ENCODE measurements at places on chromosomes 16 and 17. TPM values are rescaled to one million over a fixed set of nuclear protein-coding genes. Genes with fewer than 3 reads are reported as not detected.

GRCh38 chr17:35942588-35943186, 826 bp downstream of the LYZL6 start:
- no peak for DNase-seq

GRCh38 chr16:31715915-31716314, 157.7 kb upstream of the ZNF267 start:
- DNase-seq = no peak

GRCh38 chr16:90057738-90058173, 19.4 kb downstream of the PRDM7 start:
- DNase-seq = no peak

Gene HIC1
- 58.0 TPM for total RNA-seq

- DNase-seq = no peak
Measured at GRCh38 chr17:8679126-8679525, 48.6 kb upstream of the MYH10 start.

- peak; percentile 48 for DNase-seq
Measured at GRCh38 chr17:69761767-69762321, 313.2 kb upstream of the KCNJ16 start.

- no peak for DNase-seq
Measured at GRCh38 chr17:39641883-39642282, 4.9 kb downstream of the STARD3 start.

DNA sequence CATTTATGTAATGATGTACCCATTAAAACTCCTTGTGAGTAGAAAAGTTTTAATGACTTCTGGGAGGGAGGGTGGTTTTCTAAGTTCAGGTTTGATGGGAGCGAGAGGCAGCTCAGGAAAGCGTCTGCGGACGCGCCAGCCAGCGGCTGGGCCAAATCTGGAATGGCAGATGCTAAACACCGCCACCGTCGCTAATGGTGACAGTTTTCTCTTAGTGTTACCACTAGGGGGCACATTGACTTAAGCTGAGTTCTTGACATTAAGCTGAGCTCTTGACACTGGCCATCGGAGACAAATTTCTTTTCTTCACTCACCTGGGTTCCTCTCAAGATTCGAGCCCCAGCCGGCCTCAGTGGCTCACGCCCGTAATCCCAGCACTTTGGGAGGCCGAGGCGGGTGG, 6.7 kb downstream of the TRPV1 start:
- no peak for DNase-seq

Gene TOX3
- not detected for total RNA-seq

GRCh38 chr17:34249478-34249877, 5.6 kb upstream of the CCL2 start:
- DNase-seq = no peak

DNA sequence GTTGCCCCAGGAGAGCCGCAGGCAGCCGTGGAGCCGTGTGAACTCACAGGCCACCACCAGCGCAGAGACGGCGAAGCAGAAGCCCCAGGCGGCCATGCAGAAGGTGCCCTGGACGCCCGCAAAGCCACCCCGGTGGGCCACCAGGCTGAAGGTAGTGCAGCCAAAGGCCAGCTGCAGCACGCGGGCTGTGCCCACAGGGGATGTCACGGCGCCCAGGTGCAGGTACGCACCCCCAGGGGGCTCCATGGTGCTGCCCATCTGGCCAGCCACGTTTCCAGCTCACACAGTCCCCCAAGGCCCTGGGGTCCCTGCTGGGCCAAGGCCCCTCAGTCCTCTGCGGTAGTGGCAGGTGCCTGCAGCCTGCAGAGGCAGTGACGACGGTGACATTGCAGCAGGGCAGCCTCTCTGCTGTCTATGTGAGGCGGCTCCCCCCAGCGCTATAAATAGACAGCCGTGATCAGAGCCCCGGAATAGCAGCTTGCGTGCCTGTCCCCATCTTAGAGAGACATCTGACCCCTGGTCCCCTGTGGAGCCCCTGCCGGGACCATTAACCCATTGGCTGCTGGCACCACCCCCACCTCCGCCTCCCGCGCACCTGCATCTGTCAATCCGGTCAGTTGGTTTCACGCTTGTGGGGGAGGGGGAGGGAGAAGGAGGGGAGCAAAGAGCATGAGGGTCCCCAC, 4.5 kb upstream of the PYCR1 start:
- DNase-seq = no peak

- no peak for DNase-seq
Measured at GRCh38 chr17:75945211-75945610, 4.4 kb upstream of the FBF1 start.

DNA sequence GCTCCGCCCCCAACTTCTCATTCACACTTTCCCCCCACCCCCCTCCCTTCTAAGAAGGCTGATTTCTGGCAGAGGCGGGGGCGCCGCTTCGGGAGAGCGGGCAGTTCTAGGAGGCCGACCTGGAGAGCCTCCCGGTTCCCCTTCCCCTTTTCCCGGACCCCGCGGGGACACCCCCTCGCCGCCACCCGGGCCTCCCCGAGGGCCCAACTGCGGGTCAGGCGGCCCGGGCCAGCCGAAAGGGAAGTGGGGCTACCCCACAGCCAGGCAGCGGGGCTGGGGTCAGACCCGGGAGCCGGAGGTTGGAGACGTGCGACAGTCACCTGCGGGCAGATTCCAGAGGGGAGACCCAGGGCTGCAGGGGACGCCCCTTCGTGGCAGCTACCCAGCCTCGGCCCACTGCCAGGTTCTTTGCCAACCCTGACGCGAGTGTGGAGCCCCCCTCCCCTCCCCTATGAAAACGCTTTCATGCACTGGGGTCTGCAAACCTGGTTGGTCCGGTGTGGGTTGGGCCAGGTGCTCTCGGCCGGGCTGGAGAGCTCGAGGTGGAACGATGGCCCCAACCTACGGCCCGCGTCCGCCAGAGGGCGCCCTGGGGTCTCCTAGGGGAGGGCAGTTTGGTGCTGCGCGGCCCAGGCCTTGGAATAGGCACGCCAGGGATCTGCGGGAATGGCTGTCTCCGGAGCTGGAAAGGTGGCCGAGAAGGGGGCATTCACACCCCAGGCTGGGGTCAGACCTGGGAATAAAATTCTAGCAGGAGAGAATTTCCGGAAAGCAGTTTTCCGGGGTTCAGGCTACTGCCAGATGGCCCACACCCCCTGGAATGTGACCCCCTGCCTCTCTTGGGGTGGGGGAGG, 721 bp upstream of the SOCS3 start:
- peak; percentile 93 for DNase-seq

Gene C1QL1
- 9.8 TPM for total RNA-seq

DNA sequence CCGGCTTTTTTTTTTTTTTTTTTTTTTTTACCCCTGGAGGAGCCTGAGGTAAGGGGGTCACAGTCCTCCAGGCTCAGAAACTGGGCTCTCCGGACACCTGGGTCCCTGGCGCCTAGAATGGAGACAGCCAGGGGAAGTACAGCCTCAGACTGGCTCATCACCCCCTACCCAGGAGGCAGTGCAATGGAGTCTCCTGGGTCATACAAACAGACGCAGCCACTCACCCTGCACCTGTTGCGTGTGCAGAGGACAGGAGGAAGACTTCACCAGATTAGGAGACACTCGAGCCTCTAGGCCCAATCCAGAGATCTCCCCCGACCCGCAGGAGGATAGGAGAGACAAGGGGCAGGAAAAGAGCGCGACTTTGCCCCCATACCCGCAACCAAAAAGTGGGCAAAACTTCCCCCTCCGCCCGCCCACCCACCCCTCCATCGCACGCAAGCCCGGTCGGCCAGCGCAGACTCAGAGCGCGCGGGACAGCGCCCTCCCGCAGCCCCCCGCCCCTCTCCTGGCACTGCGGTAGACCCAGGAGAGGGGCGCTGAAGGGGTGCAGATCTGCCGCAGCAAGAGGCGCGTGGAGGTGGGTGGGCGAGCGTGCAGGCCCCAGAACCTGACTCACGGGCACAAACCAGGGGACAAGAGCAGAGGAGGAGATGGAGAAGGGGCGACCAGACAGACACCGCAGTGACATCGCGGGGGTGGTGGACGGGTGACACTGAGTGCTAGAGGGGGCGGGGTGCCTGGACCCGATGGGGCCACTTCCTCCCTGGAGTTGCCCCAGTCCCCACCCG, 900 bp downstream of the HAP1 start:
- DNase-seq = no peak

- DNase-seq = no peak
Measured at GRCh38 chr17:5283571-5284315, 1.7 kb downstream of the RABEP1 start.

Gene GEMIN4
- total RNA-seq = 29.0 TPM

DNA sequence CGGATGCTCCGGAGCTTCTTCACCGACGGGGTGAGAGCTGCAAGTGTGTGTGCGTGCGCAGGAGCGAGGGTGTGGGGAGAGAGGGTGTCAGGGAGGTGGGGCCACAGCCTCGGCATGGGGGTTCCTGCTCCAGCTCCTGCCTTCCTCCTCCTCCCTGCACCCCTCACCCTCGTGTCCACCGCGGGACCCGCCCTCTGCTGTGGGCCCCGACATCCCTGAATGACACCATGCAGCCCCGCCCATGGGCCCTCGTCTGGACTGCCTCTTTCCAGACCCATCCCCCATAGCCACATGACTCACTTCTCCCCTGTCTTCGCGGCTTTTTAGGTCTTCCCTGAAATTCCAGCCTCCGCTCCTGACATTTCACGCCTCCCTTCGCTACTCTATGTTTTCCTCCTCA, 41.6 kb downstream of the ARHGAP23 start:
- DNase-seq = no peak

Gene PRSS36
- 21.3 TPM for total RNA-seq

Gene ABCA10
- 101 TPM for total RNA-seq
